PC-3 (cell line): ENCODE measurements at places on chromosomes 7 and 10. TPM values are rescaled to one million over a fixed set of nuclear protein-coding genes. Genes with fewer than 3 reads are reported as not detected.

TMUB1 gene
- total RNA-seq = 52.1 and 71.6 TPM in 2 replicates

PKD2L1 gene
- not detected in 2 replicates for total RNA-seq

NEURL1 gene
- 1.7 and 3.5 TPM in 2 replicates for total RNA-seq

FZD8 gene
- 275 and 375 TPM in 2 replicates for total RNA-seq

SFMBT2 gene
- total RNA-seq = 1.9 and 2.1 TPM in 2 replicates

VWDE gene
- total RNA-seq = 5.5 and 7.7 TPM in 2 replicates

ARL4A gene
- 23.7 and 25.1 TPM in 2 replicates for total RNA-seq

ANKRD22 gene
- total RNA-seq = 5.0 and 6.2 TPM in 2 replicates

DNA sequence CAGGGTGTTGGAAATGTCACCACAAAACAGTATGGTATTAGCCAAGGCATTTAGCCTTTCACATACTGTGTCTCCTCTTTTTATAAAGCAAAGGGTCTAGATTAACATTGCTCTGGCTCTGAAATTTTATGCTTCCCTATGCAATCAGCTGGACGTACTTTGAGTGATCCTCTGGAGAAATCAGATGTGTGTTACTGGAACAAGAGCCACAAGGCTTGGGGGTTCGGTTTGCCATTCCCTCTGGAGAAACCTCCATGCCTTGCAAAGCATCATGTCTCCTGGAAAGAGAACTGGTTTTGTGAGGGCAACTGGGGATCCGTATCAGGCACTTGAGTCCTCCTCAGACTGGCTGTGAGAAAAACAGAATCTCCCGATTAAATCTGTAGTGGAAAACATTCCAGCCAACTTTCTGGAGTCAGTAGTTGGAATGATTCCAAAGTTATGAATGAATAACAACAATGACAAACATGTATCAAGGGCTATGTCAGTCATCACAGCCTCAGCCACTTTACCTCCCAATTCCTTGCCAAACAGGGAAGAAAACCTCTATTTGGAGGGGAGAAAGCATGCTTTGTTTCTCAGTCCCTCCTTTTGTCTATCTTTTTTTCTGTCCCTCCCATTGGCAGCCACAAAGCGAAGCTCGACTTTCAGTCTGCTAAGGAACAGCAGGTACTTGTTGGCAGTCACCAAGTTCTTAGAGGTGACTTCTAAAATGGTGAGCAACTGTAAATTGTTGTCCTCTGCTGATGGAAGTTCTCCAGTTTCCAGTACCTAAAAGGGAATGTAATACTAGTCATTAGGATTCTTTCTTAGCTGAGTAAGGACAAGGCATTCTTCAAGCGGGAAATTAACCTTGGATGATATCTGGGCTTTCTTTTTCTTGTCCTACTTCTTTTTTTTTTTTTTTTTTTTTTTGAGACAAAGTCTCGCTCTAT is 864.8 kb upstream of the AUTS2 start:
- no peak for DNase-seq

DNA sequence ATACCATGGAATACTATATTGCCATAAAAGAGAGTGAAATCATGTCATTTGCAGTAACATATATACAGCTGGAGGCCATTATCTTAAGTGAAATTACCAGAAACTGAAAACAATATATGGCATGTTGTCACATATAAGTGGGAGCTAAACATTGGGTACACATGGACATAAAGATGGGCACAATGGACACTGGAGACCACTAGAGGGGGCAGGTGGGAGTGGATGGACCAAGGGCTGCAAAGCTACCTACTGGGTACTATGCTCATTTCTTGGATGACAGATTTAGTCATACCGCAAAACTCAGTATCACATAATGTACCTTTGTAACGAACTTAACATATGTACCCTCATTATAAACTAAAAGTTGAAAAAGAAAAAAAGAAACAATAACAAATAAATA is 1167.6 kb downstream of the NXPH1 start:
- DNase-seq = peak; percentile 6

DNA sequence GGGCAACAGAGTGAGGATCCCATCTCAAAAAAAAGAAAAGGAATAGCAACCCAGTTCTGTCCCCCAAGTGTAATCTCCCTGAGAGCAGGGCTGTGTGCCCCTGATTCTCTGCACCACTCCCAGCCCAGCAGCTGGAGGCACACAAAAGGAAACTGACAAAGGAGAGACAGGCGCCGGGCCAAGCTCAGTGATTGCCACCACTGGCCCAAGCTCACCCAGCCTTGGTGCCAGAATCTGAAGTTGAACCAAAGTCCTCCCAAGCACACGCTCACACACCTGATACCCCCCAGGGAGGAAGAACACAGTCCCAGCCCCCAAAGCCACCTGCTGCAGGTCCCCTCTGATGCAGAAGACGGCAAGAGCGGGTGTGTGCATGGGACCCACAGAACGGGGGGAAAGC is 50.3 kb downstream of the TNRC18 start:
- DNase-seq = no peak

DNA sequence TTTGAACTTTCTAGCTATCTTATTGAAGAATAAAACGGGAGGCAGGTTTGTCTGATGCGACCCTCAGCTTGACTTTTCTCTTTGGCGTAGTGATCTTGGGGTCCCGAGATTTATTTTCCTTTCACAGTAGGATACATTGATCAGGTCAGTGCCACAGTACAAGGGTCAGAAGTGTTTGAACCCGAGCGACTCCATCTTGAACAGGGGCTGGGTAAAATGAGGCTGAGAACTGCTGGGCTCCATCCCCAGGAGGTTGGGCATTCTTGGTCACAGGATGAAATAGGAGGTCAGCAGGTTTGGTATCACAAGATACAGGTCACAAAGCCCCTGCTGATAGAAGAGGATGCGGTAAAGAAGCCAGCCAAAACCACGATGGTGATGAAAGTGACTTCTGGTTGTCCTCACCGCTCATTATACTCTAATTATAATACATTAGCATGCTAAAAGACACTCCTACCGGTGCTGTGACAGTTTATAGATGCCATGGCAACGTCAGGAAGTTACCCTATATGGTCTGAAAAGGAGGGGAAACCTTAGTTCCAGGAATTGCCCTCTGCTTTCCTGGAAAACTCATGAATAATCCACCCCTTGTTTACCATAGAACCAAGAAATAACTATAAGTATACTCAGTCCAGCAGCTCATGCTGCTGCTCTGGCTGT is 3.0 kb upstream of the TECPR1 start:
- no peak for DNase-seq

DNA sequence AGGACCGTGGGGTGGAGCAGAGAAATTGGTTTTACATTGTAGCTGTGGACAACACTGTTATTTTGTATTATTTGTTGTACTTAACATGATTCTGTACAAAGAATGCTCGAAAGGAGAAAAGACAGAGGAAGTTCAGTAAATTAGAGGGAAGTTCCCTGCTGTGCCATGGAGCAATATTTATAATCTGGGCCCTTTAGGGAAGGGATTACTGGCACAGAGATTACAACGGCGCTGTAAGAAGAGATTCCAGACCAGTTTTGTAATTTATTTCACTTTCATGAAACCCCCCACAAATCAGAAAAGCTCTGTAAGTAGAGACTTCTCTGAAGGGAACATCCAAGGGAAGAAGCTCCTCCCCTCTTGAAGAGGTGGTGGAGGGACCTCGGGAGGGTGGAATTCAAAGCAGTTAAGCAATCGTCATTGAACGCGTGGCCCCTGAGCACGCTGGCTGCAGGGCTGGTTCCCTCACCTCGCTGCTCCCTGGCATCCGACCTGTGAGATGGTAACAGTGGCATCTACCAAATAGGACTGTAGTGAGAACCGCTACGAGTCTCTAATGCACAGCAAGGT is 113.5 kb downstream of the KLF6 start:
- no peak for DNase-seq

- no peak for DNase-seq
These were observed 1.2 kb downstream of the GAL3ST4 start for GRCh38 chr7:100166970-100167911.

- peak; percentile 55 for DNase-seq
These were observed 103.9 kb downstream of the CUBN start for GRCh38 chr10:17025444-17026295.

DNA sequence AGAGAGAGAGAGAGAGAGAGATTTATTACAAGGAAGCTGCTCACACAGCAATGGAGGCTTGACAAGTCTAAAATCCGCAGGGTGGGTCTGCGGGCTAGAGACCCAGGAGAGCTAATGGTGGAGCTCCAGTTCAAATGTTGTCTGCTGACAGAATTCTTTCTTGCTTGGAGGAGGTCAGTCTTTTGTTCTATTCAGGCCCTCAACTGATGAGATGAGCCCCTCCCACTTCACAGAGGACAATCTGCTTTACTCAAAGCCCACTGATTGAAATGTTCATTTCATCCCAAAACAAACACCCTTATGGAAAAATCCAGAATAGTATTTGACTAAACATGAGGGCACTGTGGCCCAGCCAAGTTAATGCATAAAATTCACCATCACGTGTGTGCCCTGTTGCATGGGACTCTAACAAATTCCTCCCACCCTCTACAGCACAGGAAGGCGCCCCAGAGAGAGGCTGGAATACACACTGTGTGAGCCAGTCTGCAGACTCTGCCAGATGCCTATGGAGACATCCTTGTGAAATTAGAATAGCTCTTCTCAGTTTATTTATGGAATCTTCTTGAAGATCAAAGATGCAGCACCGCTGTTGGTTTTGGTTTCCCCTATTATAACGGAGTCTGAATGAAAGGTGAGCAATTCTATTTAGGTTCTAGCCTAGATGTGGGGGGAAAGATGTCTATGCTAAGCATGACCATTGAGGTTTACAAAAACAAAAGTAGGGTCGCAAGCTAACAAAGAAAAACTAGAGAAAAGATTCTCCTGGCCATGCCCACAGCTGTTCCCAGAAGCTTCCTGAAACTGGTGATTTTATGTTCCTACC is 123.0 kb upstream of the SFMBT2 start:
- no peak for DNase-seq

GRCh38 chr10:95451150-95451549 is 110.0 kb downstream of the SORBS1 start:
- DNase-seq = no peak

DNA sequence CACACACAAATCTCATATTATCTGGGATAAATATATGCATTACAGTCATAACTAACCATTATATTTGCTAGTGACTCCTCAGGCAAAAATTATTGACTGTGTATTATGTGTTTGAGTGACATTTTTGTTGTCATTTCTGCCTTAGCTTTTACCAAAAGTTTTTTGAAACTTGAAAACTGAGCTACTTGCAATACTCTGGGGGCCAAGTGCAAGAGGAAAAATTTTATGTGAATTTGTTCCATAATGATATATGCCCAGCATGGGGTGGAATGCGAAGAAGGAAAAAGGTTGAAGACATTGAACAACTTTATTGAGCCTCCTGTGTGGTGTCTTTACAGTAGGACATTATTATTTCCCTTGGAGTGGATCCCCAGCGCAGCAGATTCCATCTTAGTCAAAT is 176.8 kb upstream of the FERD3L start:
- DNase-seq = no peak

- DNase-seq = peak; percentile 94
These were observed 49.7 kb downstream of the DNAJC12 start for GRCh38 chr10:67788028-67788886.

- no peak for DNase-seq
These were observed 108.9 kb upstream of the NAMPT start for GRCh38 chr7:106393564-106394251.

GRCh38 chr7:124462249-124462648 is 303.3 kb downstream of the GPR37 start:
- peak; percentile 86 for DNase-seq

- peak; percentile 63 for DNase-seq
These were observed 17.0 kb upstream of the ECHDC3 start for GRCh38 chr10:11724938-11725776.

GRCh38 chr10:11272915-11273389 is 255.3 kb downstream of the CELF2 start:
- no peak for DNase-seq

DNA sequence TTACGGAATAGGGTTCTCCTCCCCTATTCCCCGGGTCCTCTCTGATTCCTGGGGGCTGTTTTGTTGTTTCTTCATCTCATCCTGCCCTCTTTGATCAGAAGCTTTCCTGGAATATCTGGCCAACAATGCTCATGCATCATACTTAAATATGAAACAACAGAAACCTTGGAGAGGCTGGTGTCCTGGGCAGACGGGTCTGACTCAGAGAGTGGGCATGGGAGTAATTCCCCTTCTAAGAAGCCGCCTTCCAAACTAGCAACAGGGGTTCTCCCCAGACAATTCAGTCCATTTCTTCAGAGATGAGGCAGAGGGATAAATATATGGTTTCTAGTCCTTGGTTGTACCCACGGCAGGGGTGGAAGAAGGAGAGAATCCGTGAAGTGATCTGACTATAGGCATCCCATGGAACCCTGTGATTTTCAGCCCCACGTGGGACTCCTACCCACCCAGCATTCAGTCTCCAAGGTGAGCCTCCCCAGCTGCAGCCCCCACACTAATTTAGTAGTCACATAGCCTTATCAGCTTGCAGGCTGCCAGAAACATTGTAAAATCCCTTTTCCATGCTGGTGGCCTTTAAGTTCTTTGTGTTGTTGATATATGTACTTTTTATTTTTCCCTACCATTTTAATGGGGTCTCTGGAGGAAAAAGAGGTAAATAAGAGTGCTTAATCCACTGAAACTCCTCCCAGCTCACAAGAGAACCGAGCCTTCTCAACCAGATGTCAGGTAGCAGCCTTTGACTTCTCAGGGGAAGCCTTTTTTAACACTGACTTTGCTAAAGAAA is 119.2 kb downstream of the SFMBT2 start:
- no peak for DNase-seq

DNA sequence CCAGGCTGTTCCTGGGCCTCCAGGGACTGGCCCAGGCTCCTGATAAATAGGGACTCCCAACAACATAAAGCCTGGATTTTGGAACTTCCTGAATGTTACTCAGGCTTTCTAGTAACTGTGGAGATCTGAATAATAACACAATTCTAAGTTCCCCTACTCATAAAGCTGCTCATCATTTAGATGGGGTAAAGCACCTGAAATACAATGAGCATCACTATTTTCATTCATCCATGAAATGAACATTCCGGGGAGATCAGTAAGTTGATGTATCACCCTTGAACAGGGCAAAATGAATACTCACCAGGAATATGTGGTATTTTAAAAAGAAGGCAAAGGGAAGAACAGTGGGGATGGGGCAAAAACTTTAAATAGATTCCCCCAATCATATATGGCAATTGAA is 48.3 kb upstream of the ATRNL1 start:
- no peak for DNase-seq

DNA sequence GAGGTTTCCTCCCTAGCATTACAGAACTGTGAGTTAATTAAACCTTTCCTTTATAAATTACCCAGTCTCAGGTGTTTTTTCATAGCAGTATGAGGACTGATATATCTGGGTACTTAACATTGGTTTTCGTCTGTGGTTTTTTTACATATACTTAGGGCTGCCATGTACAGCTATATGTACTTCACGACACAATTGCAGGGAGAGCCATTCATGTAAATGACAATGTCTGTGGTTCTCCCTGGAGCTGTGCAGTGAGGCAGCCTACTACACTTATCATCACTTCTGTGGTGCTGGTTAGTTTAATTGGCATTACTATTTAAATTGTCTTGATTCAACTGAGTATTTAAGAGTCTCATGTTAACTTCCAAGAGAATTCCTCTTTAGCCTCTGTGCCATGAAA is 40.7 kb downstream of the AVL9 start:
- DNase-seq = no peak

- DNase-seq = peak; percentile 7
These were observed 1.7 kb downstream of the ZEB1 start for GRCh38 chr10:31320550-31321211.

- DNase-seq = no peak
These were observed 249.7 kb upstream of the IGFBP3 start for GRCh38 chr7:46170792-46171191.
